ENCODE measurements at places on chromosomes 3 and 15.
A peak's percentile ranks its signal among the peaks of the same experiment; 100 is the strongest.

GRCh38 chr3:123732447-123732846 is 147.6 kb upstream of the HACD2 start:
- DNase-seq: no peak

GRCh38 chr3:30332196-30333021 is 274.0 kb upstream of the TGFBR2 start:
- DNase-seq: no peak

GRCh38 chr3:154112146-154112852 is 8.9 kb upstream of the ARHGEF26 start:
- no peak for DNase-seq

- DNase-seq: no peak
Measured at GRCh38 chr15:97653896-97654295, 306.6 kb upstream of the ARRDC4 start.

- no peak for DNase-seq
Measured at GRCh38 chr15:43275740-43276562, 9.2 kb upstream of the TGM5 start.

- no peak for DNase-seq
Measured at GRCh38 chr3:124438813-124439212, 291.4 kb upstream of the UMPS start.

DNA sequence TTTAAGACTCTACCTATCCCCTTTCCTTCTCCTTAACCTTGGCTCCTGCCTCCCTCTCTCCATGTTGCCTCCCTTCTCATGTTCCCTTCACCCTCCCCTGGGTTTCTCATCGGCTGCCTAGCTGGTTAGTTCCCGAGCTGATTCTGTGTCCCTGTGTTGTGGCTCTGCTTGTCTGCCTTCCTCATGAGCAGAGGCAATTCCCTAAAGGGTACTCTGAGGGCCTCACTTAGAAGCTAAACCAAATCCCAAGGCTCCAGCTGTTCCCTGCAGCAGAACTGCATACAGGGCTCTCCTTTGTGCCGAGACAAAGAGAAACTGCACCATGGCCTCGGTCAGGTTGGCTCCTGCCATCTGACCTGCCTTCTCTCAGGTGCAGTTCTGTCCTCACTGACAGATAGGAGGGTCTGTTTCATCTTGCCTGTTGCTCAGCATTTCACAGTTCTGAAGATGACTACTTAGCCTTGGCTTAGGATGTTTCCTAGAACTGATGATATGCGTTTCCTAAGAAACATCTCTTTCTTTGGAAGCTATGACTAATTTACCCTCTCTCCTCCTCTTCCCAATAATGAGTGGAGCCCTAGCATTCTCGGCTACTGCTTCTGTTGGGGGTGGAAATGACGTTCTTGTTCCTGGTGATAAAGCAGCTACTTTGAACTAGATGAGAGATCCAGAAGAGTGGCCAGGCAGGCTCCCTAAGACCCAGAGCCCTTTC is 27.1 kb downstream of the DUOX1 start:
- no peak for DNase-seq

GRCh38 chr15:49831206-49831965 is 210.5 kb downstream of the DTWD1 start:
- no peak for DNase-seq

- no peak for DNase-seq
Measured at GRCh38 chr3:108698461-108698860, 58.7 kb downstream of the RETNLB start.

DNA sequence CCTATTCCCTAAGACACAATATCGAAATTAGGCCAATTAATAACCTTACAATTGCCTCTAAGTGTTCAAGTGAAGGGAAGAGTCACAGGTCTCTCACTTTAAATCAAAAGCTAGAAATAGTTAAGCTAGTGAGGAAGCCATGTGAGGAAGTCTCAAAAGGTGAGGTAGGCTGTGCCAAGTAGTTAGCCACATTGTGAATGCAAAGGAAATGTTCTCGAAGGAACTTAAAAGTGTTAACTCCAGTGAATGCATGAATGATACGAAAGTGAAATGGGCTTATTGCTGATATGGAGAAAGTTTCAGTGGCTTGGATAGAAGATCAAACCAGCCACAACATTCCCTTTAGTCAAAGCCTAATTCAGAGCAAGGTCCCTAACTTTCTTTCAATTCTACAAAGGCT is 59.1 kb downstream of the KLF13 start:
- no peak for DNase-seq

DNA sequence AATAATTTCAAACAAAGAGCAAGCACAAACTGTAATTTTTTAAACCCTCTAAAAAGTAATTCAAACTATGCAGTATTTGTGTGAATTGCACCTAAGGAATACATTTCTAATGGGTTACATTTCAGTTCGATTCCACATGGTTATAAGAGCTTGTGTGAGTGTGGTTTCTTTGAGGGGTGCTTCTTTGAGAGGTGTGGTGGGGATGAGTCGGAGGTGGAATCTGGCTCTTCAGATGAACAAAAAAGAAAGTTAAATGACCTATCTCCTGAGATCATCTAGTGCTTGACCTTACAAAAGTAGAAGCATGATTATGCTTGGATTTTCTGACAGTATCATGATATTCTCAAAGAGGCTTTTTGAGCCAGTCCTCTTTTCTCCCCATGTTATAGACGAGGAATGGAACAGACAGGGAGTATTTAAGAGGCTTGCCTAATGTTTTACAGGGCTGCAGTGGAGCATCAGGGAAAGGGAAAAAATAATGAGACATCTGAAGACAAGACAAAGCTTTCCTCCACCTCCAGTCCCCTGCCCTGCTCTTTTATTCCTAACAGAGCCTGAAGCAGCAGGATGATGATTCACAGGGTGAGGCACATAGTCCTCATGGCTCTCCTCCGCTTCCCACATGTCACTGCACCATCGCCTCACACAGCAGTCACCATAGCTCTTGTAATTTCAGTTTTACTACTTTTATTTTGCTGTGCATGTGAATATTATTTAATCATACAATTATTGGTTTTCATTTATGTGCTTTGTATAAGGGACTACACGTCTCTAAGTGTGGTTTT is 82.0 kb downstream of the LYSMD4 start:
- no peak for DNase-seq

DNA sequence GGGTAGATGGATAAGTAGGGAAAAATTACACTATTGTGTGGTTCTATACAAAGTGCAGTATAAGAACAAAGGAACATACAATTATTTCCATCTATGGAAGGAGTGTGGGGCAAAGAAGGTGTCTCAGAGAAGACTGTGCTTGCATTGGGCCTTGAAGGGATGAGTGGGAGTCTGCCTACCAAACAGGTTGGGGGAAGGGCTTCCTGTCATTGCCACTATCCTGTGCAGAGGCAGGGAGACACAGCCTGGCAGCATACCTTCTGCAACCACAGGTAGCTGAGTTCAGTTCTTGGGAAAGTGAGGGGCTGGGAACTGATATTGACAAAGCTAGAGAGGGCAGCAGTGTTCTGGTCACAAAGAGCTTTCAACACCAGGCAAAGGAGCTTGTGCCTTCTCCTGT is 3.4 kb downstream of the TIMP4 start:
- no peak for DNase-seq

GRCh38 chr3:38353151-38353550 is 6.6 kb downstream of the XYLB start:
- no peak for DNase-seq

- DNase-seq: no peak
Measured at GRCh38 chr3:141091426-141091825, 40.3 kb downstream of the SPSB4 start.

DNA sequence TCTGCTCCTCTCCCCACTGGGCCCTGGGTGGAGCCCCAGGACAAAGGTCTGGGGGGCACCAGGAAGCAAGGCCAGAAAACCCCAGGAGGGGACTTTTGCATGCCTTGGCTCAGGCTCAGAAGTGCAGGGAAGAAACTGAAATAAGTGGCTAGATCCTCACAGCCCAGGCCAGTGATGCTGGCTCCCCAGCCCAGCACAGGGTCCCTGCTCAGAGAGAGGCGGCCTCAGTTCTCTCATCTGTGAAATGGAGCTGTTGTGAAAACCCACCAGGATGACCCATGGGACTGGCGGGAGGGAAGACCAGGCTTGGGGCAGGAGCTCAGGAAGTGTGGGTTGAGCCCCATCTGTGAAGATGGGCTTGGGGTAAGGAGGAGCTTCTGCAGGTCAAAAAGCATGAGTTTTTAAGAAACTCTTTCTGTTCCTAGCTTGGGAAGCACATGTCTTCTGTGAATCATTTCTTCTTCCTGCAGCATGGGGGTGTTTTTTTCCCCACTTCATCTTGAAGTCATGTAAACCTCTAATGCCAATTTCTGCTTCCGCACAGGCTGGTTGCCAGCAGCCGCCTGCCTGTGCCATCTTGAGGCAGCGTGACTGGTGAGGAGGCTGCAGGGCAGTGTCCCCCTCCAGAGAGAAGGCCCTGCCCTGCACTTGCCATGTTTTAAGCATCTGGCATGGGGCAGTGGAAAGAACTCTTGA is 118.6 kb downstream of the SMAD6 start:
- DNase-seq: no peak

DNA sequence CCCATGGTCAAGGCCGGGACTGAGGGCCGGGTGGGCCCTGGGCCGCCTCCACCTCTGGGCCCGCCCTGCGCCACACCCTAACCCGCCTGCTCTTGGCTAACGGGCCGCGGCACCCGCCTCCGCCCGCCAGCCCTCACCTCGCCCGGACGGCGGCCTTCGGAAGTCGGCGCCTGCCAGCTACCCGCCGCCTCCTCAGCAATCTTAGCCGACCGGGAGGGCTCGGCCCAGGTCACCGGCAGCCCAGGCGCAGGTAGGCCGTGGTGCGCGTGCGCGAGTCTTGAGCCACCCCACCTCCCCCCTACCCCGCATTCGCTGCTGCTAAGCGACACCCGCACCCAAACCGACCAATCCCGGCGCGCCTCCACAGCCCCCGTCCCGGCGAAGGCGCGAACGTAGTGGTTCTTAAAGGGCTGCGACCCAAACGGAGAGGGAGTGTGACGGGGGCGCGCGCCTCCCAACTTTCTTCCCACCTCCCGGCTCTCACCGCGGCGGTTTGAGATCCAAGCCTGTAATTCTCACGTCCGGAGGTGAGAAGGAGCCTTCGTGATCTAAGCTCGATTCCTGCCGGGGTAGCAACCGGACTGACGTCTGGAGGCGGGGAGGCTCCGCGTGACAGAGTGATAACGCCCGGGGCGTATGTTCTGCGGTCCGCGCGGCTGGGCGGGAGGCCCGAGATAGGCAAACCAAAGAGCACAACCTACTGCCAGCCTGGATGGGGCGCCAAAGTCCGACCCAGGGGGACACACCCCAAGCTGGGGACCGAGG is at the start of gene SEC22C:
Gene SEC22C (minus strand): TSS at position 259 of the 765 bp plus-strand sequence. CDS start 12,921 bp downstream, outside the sequence.
- DNase-seq: peak; percentile 99

- no peak for DNase-seq
Measured at GRCh38 chr3:55546866-55547669, 60.0 kb upstream of the WNT5A start.

GRCh38 chr3:19931767-19932188 is 2.2 kb downstream of the EFHB start:
- no peak for DNase-seq

DNA sequence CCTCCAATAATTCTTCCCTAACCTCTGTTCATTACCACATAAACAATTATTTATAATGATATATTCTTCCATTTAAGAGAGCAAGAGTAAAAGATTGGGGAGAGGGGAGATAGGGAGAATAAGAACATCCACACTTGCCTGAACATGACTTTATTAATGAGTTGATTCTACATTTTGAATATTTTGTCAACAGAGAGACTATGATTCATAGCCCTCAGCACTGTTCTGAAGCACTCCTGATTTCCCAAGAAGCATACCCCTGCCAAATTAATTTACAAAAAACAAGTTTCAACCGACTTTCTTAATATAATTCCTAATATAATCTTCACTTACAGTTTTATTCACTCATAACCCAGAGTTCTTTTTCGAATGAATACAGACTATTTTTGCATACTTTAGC is 828.8 kb downstream of the ROBO2 start:
- no peak for DNase-seq

DNA sequence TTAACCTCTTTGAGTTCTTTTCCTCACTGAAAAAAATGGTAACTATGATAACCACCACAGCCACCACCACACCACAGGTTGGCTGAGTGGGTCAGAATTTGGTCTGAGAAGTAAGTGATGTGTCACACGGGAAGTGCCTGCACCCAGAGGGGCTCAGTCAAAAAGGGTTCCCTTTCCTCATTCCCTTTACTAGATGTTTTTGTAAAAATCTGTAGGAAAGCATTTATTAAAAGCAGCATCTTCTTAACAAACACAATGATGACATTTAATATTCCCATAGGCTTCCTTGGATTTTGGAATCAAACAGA is 23.2 kb downstream of the CFAP92 start:
- DNase-seq: no peak

GRCh38 chr3:156094391-156094790 is 26.0 kb upstream of the KCNAB1 start:
- no peak for DNase-seq

DNA sequence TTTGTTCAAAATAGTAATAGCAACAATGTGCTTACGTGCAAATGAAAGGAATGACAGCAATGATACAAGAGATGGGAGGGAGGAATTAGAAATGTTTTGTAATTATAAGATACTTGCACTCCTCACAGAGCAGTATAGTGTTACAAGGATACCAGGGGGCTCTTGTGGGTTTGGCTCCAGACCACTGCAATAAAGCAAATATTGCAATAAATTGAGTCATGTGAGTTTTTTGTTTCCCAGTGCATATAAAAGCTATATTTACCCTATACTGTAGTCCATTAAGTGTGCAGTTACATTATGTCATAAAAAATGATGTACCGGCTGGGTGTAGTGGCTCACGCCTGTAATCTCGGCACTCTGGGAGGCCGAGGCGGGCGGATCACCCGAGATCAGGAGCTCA is 864.3 kb downstream of the NSUN3 start:
- no peak for DNase-seq

GRCh38 chr3:67617518-67617917 is 36.9 kb downstream of the SUCLG2 start:
- DNase-seq: no peak

DNA sequence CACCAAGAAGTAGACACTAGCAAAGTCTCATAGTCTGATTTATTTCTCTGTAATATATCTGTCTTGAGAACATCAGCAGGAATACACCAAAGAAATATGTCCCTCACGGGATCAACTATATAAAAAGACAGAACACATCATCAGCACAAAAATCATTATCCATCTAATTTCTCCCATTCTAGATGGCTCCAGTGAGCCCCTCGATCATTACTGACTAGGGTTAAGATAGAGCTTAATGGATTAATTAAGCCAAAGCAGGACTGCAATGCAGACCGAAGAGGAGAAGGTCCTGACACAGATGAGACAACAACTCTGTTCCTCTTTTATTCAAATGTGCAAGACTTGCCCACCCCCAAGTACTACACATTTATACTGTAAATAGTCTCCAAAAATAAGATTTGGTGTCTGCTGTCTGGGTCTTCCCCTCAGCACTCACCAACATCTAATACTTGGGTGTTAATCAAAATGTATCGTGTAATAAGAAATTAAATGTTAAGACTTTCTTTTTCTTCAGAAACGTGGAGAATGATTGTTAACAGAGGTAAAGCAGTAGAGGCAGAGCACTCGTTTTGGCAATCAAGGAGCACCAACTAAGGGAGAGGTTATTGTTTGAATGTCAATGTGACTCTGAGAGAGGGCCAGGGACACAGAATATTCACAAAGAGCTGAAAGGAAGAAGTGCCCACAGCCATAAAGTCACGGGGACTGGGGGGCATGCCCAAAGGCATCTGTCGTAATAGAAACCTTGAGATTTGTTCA is 133.6 kb downstream of the TIGIT start:
- DNase-seq: no peak

All from GM13976 (cell line).